ENCODE measurements at places on chromosomes 5 and 9. TPM values are rescaled to one million over a fixed set of nuclear protein-coding genes. Genes with fewer than 3 reads are reported as not detected.
A peak's percentile ranks its signal among the peaks of the same experiment; 100 is the strongest.

GRCh38 chr9:126661521-126662251 is 48.0 kb downstream of the LMX1B start:
- peak; percentile 72 for DNase-seq

- DNase-seq, result peak; percentile 44
Observed at GRCh38 chr5:81849770-81850367, 99.0 kb upstream of the SSBP2 start.

The IQGAP2 gene
- 37.7 TPM for total RNA-seq

GRCh38 chr9:130635721-130636647 is 28.4 kb upstream of the PRDM12 start:
- DNase-seq, result no peak

GRCh38 chr5:166358127-166358830 is 1933.2 kb upstream of the WWC1 start:
- no peak for DNase-seq

The RGS3 gene
- 30.3 TPM for total RNA-seq

The ERCC6L2 gene
- 60.5 TPM for total RNA-seq

The ANKS6 gene
- total RNA-seq, result 44.3 TPM

The HIGD2A gene
- 65.6 TPM for total RNA-seq

The EGFLAM gene
- total RNA-seq, result 0.15 TPM

GRCh38 chr9:83569326-83569725 is 31.1 kb upstream of the FRMD3 start:
- no peak for DNase-seq

The DAB2 gene
- 9.9 TPM for total RNA-seq

DNA sequence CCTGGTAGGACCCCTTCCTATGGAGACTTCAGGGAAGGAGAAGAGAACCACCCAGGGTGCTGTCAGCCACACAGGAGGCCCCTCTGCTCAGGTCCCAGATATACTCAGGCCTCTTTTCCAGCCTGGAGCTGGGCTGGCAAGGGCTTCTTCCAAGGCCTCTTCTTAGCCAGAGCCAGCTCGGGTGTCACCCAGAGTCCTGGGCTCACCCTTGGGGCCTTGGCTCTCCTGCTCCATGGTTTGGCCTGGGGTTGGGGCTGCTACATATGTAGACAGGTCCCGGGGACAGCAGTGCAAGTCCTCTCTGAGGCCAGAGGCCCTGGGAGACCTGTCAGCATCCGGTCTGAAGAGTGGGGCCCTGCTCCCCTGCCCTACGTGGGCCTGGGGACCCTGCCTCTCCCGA is 22.8 kb downstream of the PAEP start:
- DNase-seq, result no peak

The ADAMTS16 gene
- total RNA-seq, result 3.9 TPM

- DNase-seq, result peak; percentile 49
Observed at GRCh38 chr9:20620650-20621470, 1.4 kb downstream of the MLLT3 start.

The PCDHA3 gene
- 2.8 TPM for total RNA-seq

DNA sequence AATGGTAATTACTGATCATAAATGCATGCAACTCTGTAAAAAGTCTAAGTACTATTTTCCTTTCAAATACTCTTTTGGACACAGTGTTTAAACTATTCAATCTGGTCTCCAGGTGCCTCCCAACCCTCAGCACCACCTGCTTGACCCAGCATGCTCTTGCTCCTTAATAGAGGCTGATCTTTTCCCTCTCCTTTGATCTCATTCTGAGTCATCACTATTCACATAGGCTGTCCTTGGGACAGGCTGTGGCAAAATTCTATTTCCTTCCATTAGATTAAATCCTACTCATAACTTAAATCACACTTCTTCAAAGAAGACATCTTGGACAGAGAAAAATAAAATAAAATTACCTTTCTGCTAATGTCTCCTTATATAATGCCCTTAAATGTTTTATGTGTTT is 199.4 kb upstream of the ST8SIA4 start:
- DNase-seq, result no peak

The LOX gene
- total RNA-seq, result 0.11 TPM

- peak; percentile 45 for DNase-seq
Observed at GRCh38 chr5:127446626-127447025, 70.8 kb upstream of the PRRC1 start.

The FAM13B gene
- total RNA-seq, result 41.7 TPM

The PPP3R2 gene
- not detected for total RNA-seq

DNA sequence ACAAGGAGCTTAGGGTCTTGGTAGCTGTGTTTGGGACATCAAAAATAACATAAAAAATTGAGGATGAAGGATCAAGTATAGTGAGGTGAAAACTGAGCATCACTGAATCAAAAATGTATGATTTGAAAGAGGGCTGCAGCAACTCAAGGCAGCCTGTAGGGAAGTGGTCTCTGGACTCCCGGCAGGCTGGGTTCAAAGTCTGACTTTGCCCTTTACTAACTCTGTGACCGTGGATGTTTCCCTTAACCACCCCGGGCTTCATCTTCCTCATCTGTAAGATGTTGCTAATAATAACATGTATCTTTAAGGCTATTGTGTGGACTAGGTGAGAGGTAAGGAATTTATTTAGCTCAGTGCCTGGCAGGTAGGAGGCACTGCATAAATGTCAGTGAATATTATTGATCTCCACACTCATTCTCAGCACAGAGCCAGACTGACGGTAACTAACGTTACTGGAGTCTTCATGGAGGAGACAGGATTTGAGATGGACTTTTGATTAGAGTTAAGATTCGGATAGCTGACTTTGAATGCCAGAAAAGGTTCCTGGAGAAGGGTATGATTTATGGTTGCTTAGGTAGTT is 367.3 kb downstream of the NDUFS4 start:
- no peak for DNase-seq

GRCh38 chr9:120478208-120478607 is 101.8 kb downstream of the CDK5RAP2 start:
- DNase-seq, result no peak

The PCDHGC4 gene
- total RNA-seq, result 10.4 TPM

All from neural progenitor cell (in vitro differentiated cells).